Stimulated activated CD8-positive, alpha-beta memory T cell treated with anti-CD3 and anti-CD28 coated beads, Interleukin-15, amount 100 ng/mL, for 4 hours (primary cell): ENCODE measurements at places on chromosomes 2 and 18.

DNA sequence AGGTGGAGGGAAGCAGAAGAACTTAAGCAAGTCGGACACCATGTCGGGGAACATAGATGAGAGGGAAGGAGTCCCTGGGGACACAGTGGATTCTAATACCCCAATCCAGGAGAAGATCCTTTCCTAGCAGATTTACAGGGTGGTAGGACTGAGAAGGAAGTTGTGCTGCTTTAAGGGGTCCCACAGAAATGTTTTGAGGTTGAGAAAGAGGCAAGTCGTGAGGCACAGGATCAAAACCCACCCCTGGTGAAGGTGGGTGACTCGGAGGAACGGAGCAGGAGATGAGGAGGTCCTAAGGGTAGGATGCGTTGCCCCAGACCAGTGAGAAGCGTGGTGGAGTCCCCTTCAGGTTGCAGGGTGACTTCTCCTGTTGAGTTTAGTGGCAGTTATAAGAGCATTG is 32.7 kb downstream of the DCDC2C start:
- DNase-seq = no peak

- no peak for DNase-seq
Observed at GRCh38 chr2:166916987-166917386, 28.7 kb downstream of the XIRP2 start.

GRCh38 chr2:8541636-8542035 is 140.2 kb upstream of the ID2 start:
- no peak for DNase-seq

GRCh38 chr2:149656996-149657395 is 69.4 kb upstream of the MMADHC start:
- DNase-seq = no peak

DNA sequence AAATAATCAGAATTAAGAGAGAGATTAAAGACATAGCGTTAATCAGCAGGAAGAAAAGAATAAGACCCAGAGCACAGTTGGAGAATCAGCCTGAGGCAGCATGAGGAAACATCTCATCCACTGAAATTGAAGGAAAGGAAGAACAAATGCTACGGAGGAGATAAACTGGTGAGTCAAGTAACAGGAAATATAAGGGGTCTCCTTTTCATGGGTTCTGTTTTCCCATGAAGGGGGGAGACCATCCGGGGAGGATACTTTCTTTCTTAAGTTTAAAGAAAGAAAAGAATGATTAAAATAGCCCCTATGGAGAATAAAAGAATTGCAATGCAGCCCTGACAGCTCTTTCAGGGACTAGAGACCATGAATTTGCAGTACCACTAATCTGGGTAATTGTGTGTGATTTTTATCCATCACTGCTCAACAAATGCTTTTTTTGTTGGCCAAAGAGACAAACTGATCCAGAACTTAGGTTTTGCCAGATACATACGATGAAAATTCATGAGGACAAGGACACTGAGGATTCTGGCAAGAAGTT is 17.7 kb downstream of the ROCK2 start:
- no peak for DNase-seq
